Activated CD8-positive, alpha-beta memory T cell treated with anti-CD3 and anti-CD28 coated beads for 4 hours (primary cell): ENCODE measurements at places on chromosomes 4 and X.

DNA sequence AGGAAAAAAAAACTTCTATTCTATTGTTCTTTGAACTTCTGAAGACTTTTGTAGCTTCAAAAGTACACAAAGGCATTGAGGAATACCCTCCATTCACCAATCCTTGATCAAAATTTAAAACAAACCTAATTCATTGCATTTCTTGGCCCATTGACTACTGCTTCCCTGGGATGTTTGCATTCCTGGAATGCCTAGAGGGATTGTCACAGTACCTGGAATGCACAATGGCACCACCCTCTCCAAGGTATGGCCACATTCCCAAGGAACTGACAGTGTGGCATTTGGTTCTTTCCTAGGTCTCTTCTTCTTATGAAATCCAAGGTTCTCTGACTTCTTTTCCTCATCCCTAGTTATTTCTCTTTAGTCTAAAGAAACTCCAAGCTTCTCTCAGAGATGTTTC is 600.7 kb downstream of the CCSER1 start:
- no peak for DNase-seq

DNA sequence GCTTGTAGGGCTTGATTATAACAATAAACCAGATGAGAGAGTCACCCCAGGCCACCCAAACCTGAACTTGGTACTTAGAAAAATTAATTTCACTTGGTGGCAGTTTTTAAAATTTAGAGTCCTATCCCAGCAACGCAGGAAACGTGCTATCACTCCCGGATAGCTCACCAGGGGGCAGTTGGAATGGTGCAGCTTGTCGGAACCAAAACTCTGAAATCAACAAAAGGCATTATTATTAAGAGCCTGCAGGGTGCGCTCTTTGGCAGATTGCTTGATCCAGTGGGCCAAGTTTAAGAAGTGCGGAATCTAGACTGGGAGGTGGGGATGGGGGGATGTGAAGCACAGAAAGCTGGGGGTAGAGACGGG is 2.4 kb downstream of the FRAS1 start:
- DNase-seq, result no peak

DNA sequence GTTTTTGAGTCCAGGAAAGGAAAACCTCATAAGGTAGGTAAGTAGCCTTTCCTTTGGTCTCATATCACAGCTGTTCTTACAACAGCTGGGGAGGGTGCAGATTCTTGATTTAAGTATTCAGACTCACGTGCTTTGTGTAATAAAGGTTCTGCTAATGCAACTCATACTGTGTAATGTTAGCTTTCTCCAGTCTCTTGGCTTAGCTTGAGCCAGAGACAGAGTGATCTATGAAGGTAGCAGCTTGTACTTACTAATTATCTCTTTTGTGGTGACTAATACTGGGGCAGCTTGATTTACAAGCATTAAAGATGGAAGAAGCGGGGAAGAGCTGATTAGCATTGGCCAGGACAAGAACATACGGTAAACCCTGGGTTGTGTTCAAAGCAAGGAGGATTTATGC is 80.3 kb downstream of the LNX1 start:
- no peak for DNase-seq

DNA sequence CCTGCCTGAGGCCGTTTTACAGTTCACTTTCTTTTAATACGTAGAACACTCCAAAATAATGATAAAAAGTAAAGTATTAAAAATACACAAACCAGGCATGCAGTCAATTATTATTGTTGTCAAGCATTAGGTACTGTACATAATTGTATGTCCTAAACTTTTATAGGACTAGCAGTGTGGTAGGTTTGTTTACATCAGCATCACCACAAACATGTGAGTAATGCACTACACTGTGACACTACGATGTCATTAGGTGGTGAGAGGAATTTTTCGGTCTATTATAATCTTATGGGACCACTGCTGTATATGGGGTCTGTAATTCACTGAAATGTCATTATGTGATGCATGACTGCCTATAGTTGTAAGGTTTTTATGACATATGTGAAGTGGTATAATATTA is 149.5 kb upstream of the SH3RF1 start:
- no peak for DNase-seq
